ENCODE measurements at places on chromosomes 1 and 21.

GRCh38 chr21:44802396-44803153 lies 955 bp upstream of the UBE2G2 start:
- no peak for DNase-seq

- no peak for DNase-seq
Measured at GRCh38 chr1:14205066-14205465, 393.4 kb upstream of the KAZN start.

- no peak for DNase-seq
Measured at GRCh38 chr1:206903687-206904086, 6.4 kb downstream of the IL24 start.

GRCh38 chr21:31660591-31660990 lies 1.1 kb downstream of the SOD1 start:
- DNase-seq = no peak

GRCh38 chr1:10932088-10932487 lies 80.4 kb upstream of the TARDBP start:
- no peak for DNase-seq

DNA sequence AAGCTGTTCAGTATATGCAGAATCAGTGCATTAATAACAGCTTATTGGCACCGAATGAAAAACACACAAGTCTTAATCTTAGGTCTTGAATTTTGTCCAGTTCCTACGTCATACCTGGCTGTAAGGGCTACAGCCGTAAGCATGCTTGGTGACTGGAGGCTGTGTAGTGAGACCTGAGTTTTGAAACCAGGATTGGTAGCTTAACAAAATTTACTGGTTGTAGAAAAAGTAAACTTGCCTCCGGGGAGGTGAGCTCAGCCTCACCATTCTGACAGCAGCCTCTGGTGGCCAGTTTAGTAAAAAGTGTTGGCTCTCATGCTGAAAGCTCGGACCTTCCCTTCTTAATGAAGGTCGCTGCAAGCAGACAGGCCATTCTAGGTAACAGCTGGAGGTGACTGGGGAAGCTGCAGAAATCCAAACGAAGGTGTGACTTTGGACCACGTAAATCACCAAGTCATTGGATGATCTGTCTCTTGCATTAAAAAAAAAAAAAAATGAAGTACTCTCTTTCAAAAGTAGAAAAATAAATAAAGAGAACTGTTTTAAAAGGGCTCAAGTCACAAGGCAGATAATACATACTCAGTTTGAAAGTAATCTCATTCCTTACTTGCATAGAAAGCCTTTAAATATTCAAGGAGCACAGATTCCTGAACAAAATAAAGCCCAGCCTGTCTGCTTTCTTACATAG lies 48.9 kb downstream of the HLCS start:
- no peak for DNase-seq

GRCh38 chr1:55927702-55928290 lies 651.6 kb downstream of the PLPP3 start:
- no peak for DNase-seq

- DNase-seq = no peak
Measured at GRCh38 chr1:112533029-112533428, 24.3 kb downstream of the WNT2B start.

- no peak for DNase-seq
Measured at GRCh38 chr1:59742526-59742925, 72.2 kb upstream of the HOOK1 start.

DNA sequence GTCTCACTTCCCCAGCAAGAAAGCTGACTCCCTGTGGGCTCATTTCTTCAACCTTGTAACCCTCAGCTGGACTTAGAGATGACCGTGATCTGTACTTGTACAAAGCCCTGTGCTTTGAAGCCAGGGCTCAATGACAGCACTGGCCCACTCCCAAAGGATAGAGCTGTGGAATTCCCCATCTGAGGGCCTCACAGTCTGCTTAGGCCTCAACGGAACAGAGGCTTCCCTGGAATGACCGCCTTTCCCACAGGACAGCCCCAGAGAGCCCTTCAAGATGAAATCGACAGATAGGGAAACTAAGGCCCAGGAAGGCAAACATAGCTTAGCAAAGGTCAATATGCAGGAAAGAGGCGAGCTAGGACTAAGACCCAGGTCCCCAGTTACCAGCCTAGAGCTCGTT lies 11.5 kb downstream of the SLC9A1 start:
- DNase-seq = no peak

DNA sequence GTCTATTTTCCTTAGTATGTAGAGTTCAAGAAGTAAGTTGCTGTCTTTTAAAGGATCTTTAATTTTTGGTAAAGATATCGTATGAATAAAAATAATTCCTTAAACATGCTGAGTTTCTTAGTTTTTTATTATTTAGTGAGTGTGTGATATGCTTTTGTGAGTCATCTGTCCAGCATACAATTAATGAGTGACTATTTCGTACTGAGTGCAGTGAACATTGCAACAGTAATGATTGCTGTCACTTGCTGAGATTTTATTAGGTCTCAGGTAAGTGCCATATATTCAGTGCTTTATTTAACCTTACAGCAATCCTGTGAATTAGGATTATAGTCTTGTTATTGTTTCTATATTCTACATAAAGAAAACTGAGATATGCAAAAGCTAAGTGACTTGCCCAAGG lies 22.6 kb downstream of the MIGA1 start:
- DNase-seq = no peak

- DNase-seq = no peak
Measured at GRCh38 chr1:248631354-248632008, 3.4 kb downstream of the OR2T11 start.

DNA sequence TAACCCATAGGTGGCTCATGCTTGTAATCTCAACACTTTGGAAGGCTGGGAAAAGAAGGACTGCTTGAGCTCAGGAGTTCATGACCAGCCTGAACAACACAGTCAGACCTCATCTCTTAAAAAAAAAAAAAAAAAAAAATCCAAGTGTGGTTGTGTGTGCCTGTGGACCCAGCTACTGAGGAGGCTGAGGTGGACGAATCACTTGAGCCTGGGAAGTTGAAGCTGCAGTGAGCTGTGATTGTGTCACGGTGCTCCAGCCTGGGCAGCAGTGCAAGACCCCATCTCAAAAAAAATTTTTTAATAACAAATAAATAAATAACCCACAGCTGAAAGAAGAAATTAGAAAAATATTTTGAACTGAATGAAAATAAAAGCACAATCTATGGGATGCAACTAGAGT lies 13.8 kb downstream of the INTS7 start:
- DNase-seq = no peak

DNA sequence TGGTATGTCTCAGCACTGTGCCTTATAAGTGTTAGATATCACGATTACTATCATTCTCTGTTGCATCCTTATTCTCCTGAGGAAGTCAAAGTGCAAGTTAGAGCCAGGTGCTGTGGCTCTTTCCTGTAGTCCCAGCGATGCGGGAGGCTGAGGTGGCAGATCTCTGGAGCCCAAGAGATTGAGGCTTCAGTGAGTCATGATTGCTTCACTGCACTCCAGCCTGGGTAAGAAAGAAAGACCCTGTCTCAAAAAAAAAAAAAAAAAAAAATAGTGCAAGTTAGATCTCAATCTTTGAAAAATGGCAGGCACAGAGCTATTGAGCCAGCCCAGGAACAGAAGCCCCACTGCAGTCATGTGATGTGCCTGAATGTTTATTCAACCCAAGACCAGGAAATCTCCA lies 147.8 kb upstream of the POGK start:
- DNase-seq = no peak

- no peak for DNase-seq
Measured at GRCh38 chr21:36384885-36385232, 333 bp upstream of the CHAF1B start.

- DNase-seq = no peak
Measured at GRCh38 chr1:59509341-59509875, 212.5 kb downstream of the FGGY start.

GRCh38 chr1:64894438-64895196 lies 71.7 kb downstream of the JAK1 start:
- no peak for DNase-seq

DNA sequence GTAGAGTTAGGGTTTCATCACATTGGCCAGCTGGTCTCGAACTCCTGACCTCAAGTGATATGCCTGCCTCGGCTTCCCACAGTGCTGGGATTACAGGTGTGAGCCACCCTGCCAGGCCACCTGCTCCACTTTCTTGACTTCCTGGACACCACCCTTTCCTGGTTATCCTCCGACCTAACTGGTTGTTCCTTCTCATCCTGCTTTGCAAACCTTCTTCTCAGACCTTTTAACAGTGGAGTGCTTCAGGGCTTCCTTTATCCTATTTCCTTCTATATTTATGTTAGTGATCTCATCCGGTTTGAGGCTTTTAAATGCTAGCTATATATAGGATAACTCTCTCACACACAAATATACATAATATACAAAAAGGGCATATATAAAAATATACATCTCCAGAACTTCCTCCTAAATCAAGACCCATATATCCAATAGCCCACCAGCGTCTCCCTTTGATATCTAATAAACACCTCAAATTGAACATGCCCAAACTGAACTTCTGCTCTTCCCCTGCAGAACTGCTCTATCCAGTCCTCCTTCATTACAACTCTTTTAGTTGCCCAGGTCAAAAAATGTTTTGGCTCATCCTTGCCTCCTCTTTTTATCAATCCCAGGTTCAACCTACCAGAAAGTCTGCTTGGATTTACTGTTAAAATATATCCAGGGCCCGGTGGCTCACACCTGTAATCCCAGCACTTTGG lies 19.5 kb upstream of the UQCRHL start:
- no peak for DNase-seq

GRCh38 chr1:43509007-43509739 lies 21.5 kb upstream of the PTPRF start:
- no peak for DNase-seq
